Suppressor macrophage treated with lipopolysaccharide for 4 hours (primary cell): ENCODE measurements at places on chromosomes 7 and 10.
A peak's percentile ranks its signal among the peaks of the same experiment; 100 is the strongest.

GRCh38 chr7:114141415-114141814 lies 222.6 kb upstream of the PPP1R3A start:
- no peak for DNase-seq

DNA sequence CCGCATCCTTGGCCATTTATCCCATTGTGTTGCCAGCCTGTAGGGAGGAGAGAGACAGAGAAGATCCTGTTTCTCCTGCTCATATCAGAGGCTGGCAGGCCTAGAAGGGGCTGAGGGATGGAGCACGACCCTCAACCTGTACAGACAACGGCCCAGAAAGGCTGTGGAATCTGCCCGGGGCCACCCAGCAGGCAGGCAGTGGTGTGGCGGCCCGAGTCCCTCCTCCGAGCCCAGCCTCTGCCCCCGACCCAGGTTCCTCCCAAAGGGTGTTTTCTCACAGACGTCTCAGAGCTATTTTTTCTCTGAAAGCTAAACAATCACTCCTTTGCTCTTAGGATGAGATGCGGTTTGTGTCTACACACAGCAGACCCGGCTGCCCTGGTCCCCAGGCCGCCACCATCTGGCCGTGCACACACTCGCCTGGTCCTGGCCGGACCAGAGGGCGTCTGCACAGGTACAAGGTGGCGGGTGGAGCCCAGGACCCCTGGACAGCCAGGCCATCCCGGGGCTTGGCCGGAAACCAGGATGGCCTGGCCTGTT lies 69.3 kb downstream of the FOXL3 start:
- DNase-seq, result no peak

GRCh38 chr10:98038288-98038687 lies 7.9 kb upstream of the CRTAC1 start:
- no peak for DNase-seq

- DNase-seq, result no peak
Observed at GRCh38 chr10:26214551-26215395, 1.8 kb upstream of the GAD2 start.

DNA sequence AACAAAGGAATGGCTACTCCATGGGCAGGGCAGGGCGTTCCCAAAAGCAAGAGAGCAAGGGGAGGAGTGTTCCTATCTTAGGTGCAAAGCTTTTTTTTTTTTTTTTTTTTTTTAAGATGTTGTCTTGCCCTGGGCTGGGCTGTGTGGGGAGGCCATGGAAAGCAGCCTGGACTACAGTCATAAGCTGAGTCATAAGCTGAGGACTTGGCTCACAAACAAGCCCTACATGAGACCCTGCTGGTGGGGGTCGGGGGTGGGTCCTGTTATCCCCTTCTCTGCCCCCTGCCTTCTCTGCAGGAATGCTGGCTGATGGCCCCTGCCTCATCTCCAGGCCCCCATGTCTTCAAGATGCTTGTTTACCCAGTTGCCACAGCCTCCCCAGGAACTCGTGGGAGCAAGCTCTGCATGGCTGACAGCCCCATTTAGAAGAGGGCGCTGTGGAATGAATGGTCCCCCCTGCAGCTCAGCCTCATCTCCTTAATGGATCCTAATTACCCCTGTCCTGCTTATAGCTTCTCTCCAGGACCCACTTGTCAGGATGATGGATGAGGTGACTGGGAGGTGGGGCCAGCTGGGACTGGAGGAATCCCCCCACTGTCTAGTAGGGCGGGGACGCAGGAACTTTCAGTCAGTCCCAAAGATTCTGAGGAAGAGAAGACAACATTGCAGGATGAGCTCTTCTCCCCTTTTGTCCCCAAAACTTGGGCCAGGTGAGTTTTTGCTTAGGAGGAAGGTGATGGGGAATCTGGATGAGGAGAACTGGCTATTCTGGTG lies 340.8 kb upstream of the PODXL start:
- no peak for DNase-seq

DNA sequence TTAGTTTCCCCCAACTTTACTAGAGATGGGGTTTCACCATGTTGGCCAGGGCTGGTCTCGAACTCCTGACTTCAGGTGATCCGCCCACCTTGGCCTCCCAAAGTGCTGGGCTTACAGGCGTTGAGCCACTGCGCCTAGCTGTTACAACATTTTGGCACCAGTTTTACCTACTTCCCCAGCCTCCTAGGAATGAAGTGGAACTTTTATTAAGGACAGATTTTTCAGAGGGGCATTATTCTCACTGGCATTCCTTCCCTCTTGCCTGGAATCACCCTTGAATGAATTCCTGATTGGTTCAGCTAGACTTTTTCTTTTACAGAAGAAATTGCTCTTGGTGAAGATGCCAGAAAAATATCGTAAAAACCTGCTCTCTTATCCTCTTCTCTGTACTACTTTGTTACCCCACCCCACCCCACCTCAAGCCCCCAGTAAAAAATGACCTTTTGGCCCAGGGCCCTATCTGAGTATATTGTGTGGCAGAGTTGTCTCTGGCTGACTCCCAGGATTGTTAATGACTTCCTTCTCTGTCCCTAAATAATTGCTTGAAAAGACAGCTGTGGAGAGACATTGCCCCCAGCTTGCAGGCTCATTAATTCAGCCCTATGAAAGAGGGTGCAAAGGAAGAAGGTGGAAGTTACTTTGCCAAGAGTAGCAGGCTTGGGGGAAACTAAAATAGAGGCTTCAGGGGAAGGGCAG lies 189.6 kb downstream of the AUTS2 start:
- no peak for DNase-seq

- no peak for DNase-seq
Observed at GRCh38 chr7:35987016-35987415, 166.0 kb upstream of the EEPD1 start.

DNA sequence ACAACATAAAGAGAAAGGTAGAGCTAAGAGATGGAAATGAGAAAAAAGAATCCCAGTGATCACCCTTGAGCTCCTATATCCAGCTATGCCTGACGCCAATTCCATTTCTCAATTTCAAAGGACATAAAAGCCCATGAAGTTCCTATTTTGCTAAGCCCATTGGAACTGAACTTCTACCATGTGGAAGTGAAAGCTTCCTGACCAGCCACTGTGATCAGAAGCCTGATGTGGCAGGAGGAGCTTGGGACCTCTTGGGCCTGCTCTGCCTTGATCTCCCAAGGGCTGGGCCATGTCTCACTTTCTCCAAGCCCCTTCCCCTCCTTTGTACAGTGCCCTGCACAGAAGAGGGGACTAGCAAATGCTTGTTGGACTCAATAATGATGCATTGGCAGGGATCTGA lies 52.7 kb downstream of the PRLHR start:
- DNase-seq, result peak; percentile 28

DNA sequence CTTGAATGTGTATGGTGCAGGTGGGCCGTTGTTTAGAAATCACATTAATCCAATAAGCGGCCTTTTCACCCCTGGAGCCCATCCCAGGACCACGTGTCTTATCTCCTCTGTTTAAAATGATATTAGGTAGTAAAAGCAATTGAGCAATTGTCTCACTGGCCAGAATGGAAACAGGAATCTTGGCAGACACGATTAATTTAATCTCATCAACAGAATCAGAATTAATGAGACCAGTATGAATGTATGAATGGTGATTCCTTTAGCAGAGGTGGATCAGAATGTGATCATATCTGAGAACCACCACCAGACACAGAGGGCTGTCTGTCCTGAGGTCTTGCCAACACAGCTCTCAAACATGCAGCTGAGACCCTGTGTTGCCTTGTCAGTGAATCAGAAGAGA lies 1591.4 kb downstream of the REEP3 start:
- no peak for DNase-seq

DNA sequence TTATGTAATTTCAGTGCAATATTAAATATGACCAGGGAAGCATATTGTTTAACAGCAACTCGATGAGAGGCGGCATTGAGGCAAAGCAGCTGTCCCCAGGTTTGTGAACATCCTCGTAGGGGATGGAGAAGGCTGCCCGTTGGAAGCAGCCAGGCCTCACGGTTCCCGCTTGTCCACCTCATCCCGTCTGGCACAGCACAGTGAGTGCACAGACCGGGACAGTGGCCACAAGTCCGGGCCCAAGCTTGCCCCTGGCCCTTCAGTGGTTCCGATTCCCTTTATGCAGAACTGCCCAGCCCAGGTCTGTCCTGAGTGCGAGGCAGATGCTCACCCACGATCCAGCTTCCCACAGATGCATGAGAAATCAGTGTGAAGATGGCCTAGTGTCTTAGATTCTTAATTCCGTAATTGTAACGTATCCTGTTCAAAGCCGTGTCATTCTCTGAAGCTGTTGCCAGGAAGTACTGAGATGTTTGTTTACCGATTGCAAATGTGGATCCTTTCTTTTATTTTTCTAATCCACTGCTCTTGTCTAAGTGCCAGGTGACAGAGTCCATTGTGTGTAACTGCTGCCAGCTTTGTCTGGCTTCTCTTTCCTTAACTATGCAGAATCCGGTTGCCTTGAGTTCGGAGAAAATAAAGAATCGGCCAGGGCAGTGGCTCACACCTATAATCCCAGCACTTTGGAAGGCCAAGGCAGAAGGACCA lies 35.5 kb downstream of the PFKP start:
- DNase-seq, result no peak

DNA sequence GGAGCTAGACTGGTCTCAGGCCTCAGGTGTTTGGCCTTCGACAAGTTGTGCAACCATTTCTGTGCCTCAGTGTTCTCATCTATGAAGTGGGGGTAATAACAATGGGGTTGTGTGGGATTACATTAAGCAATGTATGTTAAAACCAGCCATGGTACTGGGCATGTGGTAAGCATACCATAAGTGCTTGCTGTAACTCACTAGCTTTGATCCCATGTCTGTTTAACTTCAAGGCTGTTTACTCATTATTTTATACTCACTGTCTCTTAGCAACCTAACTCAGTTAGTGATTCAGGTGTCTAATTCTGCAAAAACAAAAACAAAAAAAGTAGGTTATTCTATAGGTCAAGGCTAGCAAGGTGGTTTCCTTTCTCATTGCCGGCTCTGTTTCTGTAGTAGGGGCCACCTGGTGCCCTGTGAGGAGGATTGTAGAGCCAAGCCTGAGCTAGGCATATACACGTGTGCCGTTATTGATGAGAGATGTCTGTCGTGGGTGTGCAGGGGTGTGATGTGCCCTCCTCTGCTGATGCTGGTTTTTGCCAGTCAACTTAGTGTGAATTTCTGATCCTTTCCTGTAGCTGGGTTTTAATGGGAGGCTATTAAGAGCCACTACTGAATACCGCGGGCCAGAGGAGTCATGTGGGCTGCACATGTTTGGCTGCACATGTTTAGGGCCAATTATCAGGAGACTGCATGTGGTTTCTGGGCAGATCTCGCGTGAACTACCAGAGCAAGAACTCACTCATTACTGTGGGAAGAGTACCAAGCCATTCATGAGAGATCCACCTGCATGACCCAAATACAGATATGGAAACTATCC lies 56.2 kb downstream of the EEPD1 start:
- no peak for DNase-seq
